IPS DF 6.9 (cell line): ENCODE measurements at places on chromosomes 3 and 15.

GRCh38 chr3:264394-265156 lies 68.0 kb downstream of the CHL1 start:
- H3K36me3 ChIP-seq = no peaks in the 10 kb centered on the region
- no peak for DNase-seq
- no peak overlapping the region for H3K4me3 ChIP-seq
- no peaks in the 10 kb centered on the region for H3K4me1 ChIP-seq
- no peak overlapping the region for H3K27ac ChIP-seq

DNA sequence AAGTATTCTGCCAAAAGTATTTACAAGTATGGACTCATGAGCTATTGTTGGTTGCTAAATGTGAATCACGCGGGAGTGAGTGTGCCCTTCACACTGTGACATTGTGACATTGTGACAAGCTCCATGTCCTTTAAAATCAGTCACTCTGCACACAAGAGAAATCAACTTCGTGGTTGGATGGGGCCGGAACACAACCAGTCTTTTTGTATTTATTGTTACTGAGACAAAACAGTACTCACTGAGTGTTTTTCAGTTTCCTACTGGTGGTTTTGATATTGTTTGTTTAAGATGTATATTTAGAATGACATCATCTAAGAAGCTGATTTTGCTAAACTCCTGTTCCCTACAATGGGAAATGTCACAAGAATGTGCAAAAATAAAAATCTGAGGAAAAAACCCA lies 30.3 kb downstream of the SYNM start:
- no peaks in the 10 kb centered on the region for H3K4me1 ChIP-seq
- no peak overlapping the region for H3K27ac ChIP-seq
- no peak overlapping the region for H3K4me3 ChIP-seq
- no peak for DNase-seq

- no peaks in the 10 kb centered on the region for H3K27me3 ChIP-seq
- H3K4me3 ChIP-seq = no peak overlapping the region
- H3K36me3 ChIP-seq = no peaks in the 10 kb centered on the region
- no peak for DNase-seq
- no peaks in the 10 kb centered on the region for H3K4me1 ChIP-seq
Measured at GRCh38 chr3:148307443-148307843, 390.3 kb upstream of the AGTR1 start.

- no peak overlapping the region for H3K27ac ChIP-seq
- DNase-seq = no peak
- H3K27me3 ChIP-seq = no peaks in the 10 kb centered on the region
- no peak overlapping the region for H3K4me3 ChIP-seq
Measured at GRCh38 chr3:142863930-142864920, 24.7 kb downstream of the PCOLCE2 start.

GRCh38 chr15:93835344-93835743 lies 396.0 kb upstream of the MCTP2 start:
- no peak overlapping the region for H3K27ac ChIP-seq
- no peaks in the 10 kb centered on the region for H3K27me3 ChIP-seq
- no peaks in the 10 kb centered on the region for H3K4me1 ChIP-seq
- DNase-seq = no peak
- no peaks in the 10 kb centered on the region for H3K36me3 ChIP-seq

GRCh38 chr3:4979428-4980228 lies at the start of gene BHLHE40:
TSS of gene BHLHE40 (plus strand) at chr3:4979437. CDS start at chr3:4979719, 282 bp downstream.
- H3K4me1 ChIP-seq = no peaks in the 10 kb centered on the region
- H3K27ac ChIP-seq = no peak within 1 kb of the TSS
- peak within 1 kb of the TSS; percentile 54; the same call in 1 of the 2 replicates for H3K4me3 ChIP-seq
- H3K36me3 ChIP-seq = peaks cover 3% of the 10 kb centered on the region; the same call in 1 of the 2 replicates
- H3K27me3 ChIP-seq = peaks cover 1% of the 10 kb centered on the region; the same call in 1 of the 2 replicates

DNA sequence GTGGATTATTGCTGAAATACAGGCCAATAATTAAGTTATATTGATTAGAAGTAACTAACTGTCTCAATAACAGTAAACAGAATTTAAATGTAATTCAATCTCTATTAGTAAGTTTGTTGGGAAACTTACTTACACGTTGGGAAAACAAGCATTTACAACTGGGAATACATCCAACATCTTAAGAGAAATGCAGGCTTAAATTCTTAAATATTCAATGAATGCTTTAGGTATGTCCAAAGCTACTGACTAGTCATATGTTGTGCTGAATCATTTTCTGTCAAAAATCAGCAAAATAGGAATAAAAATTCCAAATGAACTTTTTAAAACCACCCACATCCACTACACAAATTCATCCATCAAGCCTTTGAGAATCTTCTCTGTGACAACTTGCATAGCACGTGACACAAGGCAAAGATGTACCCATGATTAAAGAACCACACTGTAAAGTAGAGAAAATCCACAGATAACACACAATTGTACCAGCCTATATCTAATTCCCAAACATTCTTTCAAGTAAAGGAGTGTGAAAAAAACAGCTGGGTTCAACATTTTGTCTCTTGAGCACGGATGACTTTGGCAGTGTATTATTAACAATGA lies 60.0 kb downstream of the NMNAT3 start:
- no peaks in the 10 kb centered on the region for H3K4me1 ChIP-seq
- no peak overlapping the region for H3K4me3 ChIP-seq
